ENCODE measurements at places on chromosomes 6 and 20. TPM values are rescaled to one million over a fixed set of nuclear protein-coding genes. Genes with fewer than 3 reads are reported as not detected.

GRCh38 chr6:163813979-163814493, 399.5 kb downstream of the QKI start:
- DNase-seq = no peak

DNA sequence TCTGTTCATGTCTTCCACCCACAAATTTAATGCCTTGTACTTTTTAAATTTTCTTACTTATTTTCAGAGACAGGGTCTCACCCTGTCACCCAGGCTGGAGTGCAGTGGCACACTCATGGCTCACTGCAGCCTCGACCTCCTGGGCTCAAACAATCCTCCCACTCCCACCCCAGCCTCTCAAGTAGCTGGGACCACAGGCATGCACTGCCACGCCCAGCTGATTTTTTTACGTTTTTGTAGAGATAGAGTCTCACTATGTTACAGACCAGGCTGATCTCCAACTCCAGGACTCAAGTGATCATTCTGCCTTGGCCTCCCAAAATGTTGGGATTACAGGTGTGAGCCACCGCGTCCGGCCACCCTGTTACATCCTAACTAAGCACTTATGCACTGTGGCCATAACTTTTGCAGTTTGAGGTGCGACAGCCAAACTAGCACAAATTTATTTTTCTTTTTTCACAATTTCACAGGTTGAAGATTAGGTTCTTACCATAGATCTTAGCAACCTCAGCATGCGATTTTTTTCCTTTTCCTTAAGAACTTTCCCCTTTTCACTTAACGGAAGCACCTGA, 92.1 kb downstream of the EPB41L2 start:
- DNase-seq = no peak

- DNase-seq = no peak
Observed at GRCh38 chr6:120764312-120764711, 570.0 kb downstream of the TBC1D32 start.

DNA sequence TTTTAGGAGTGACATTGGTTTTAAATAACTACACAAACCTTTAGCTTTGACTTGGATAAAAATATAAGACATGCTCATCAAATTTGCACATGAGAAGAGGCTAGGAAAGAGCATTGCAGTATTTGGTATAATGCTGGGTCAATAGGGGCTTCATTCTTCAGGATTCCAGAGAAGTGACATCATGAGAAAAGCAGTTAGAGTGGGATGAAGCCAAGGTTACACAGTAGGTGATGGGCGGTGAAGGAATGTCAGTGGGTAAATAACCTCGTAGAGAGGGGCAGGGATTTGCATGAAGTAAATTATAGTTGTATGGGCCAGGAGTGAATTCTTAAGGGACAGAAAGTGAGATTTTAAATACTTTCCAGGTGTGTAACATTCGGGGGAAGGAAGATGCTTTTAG, 216.2 kb downstream of the RFPL4B start:
- no peak for DNase-seq

DNA sequence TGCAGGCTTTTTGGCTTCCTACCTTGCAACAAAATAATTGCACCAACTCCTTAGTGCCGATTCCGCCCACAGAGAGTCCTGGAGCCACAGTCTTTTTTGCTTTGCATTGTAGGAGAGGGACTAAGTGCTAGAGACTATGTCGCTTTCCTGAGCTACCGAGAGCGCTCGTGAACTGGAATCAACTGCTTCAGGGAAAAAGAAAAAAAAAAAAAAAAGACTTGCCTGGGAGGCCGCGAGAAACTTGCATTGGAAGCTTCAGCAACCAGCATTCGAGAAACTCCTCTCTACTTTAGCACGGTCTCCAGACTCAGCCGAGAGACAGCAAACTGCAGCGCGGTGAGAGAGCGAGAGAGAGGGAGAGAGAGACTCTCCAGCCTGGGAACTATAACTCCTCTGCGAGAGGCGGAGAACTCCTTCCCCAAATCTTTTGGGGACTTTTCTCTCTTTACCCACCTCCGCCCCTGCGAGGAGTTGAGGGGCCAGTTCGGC, 420 bp downstream of the SOX4 start:
- DNase-seq = peak; percentile 70

GRCh38 chr6:128397996-128398395, 122.4 kb downstream of the PTPRK start:
- peak; percentile 19 for DNase-seq

DNA sequence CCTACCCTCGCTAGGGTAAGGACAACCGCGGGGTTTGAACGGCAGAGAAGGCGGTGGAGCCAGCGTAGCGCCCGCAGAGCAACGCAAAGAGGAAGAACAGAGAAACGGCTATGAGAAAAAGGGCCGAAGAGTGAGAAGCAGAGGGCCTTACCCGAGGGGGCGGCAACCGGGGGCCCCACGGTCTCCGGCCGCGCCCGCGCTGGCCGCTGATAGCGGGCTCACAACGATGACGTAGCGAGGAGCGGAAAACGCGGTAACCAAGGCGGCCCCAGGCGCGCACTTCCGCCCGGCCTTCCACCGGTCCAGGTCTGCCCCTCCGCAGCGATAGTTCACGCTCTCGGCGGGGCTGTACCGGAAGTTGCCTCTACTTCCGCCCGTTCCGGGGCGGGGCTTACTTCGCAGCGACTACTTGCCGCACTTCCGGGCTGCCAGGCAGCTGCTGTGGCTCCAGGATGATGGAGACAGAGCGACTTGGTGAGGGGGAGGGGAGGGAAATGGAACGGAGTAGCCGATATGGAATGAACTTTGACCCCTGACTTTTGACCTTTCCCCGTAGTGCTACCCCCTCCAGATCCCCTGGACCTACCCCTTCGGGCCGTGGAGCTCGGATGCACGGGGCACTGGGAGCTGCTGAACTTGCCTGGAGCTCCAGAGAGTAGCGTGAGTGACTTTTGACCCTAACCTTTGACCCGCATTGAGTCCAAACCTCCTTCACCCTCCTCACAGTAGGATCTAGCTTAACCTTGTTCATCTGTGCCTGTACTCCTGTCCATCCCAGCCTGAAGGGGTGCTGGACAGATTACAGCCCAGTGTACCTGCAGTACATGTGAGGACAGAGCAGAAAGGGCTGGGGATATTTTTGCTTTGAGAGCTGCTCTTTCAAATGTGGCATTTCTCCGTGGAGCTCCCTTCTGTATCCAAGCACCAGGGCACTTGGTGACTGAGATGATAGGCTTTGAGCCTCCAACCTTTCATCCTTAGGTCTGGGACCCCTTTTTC, at the start of the genes NELFE and SKIC2:
Gene NELFE, minus strand, starts transcription at position 231 of the 999 bp plus-strand sequence. CDS start 525 bp downstream, outside the sequence.
Gene SKIC2, plus strand, starts transcription at position 435 of the 999 bp plus-strand sequence. Its CDS starts 18 bp downstream, at position 453.
- DNase-seq = peak; percentile 98

GRCh38 chr6:10156875-10157274, 258.0 kb downstream of the TFAP2A start:
- no peak for DNase-seq

Gene ZNF133
- 18.1 TPM for total RNA-seq

DNA sequence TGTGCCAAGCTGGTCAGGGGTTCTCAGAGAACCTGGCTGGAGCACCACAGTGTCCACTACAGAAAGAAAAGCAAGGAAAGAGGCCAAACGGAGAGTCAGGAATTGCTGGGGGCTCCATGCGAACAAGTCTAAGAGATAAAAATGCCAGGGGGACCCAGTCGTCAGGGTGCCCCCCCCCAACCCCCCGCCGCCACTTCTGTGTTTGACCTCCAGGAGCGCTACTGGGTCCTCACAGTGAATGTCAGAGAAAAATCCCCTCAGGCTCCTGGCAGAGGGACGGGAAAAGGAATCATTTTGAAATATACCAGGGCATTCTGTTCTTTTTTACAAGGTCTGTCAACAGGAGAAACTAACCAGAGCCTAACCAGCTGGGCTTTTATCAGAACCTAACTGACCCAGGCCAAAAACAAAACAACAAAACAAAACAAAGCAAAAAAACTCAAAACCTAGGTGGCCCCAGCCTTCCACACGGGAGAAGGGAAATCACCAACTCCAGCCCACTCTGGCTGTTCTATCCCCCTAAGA, 17.9 kb upstream of the NELFCD start:
- DNase-seq = peak; percentile 11

DNA sequence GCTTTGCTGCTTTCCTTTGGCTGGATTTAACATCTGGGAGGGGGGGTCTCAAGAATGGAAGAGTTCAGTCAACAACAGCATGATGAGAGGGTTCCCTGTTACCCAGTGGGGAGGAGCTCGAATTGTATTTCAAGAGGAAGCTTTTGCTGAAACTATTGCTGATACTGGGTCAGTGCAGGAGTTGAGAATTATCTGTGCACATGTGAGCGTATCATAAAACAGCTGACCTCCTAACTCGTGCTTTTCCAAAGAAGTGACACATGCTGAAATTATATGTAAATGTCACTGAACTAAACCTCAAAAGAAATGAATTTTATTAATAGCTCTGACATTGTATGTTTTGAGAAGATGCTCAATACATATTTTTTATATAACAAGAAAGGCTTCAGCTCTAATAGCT, 96.3 kb downstream of the PHF3 start:
- DNase-seq = peak; percentile 15

- DNase-seq = no peak
Observed at GRCh38 chr6:85107701-85108100, 342.2 kb upstream of the NT5E start.

- DNase-seq = no peak
Observed at GRCh38 chr20:2804852-2805688, 4.6 kb upstream of the CPXM1 start.

- DNase-seq = no peak
Observed at GRCh38 chr20:61100489-61100888, 151.6 kb upstream of the CDH4 start.

- peak; percentile 54 for DNase-seq
Observed at GRCh38 chr6:44133003-44133931, 5.9 kb downstream of the TMEM63B start.

Gene CFB
- total RNA-seq = 3.5 TPM

- DNase-seq = no peak
Observed at GRCh38 chr6:111669326-111669725, 63.6 kb upstream of the TRAF3IP2 start.

GRCh38 chr6:142913036-142913510, 31.9 kb downstream of the HIVEP2 start:
- DNase-seq = no peak

- no peak for DNase-seq
Observed at GRCh38 chr6:4774715-4775493, 1.3 kb upstream of the CDYL start.

Measured in fibroblast of villous mesenchyme (primary cell).